GM12891 (cell line): ENCODE measurements at places on chromosomes 4 and X.

DNA sequence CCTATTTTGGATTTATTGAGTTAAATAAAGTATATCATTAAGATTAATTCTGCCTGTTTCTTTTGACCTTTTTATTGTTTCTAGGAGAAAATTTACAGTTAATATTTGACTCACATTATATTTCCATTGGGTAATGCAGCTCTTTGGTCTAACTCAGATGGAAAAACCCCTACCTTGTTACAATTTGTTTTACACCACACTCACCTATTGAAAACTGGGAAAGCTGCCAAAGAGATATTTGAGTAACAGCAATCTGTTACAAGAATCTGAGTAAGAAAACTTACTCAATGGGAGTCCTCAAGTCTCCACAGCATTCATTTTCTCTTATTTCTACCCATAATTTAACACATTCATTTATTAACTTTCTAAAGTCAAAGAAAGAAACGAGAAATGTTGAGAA, 108.0 kb upstream of the TLL1 start:
- DNase-seq = no peak

DNA sequence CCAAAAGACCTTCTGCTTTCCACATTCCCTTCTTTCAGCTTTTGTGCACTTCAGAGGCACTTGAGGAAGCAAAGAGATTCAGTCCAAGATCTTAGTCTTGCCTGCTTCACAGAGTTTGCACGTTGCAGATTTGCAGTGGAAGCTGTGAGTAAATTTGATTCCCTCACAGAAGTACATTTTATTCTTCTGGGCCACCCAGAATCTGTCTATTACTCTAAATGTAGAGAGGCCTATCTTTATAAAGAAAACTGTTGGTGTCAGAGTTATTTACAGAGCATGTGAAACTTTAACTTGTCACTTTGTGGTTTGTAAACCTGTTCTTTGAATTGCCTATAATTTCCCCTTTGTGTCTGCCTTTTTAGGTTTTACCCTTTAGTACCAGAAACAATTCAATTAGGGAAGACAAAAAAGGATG, 15.5 kb downstream of the SPRY1 start:
- no peak for DNase-seq

DNA sequence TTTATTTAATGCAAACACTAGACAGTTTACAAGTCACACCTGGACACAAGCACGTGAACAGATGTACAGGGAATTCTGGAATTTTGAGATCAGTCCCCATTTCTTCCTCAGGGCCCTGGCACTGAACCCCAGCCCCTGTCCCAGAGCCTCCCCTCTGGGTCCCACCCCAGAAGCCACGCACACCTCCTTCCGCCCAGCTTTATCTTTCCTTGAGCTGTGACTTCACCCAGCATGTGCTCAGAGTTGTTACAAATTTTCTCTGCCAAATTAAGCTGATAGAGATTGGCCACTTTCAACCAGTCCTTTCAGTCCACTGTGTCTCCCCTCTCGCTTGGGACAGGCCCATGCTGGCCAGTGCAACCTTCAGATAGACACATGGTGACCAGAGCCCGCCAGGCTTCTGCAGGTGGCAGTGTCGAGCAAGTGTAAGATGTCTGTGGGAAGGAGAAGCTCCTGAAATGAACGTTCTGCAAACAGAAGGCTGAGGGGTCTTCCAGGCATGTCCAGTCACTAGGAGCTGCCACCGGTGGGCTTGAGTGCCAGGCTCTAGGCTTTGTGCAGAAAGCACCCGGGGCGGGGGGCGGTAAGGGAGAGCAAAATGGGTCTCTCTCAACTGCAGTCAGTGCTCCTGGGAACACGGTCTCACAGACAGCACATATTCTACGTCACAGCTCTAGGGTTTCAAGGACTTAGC, 73.3 kb downstream of the MTMR1 start:
- no peak for DNase-seq

DNA sequence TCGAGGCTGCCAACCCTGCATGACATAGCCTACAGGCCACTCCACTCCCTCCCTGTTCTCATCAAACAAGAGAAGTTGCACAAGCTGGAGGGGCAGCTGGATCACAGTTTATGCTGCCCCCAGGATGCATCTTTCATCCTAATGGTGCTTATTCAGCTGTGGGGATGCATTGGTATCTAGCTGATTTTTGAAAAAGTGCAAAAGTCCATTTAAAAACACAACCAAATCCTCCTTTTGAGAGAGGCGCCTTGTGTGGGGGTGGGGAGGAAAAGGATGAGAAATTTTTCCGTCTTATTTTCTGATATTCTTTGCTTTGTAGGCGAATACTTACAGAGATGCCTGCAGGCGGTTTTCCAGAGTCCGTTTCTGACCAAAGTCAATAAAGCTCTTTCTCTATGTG, 276.4 kb upstream of the BOD1L1 start:
- DNase-seq = no peak

GRCh38 chrX:155070975-155071693, at the start of the genes BRCC3, CMC4 and MTCP1:
TSS of gene BRCC3 (plus strand) at chrX:155071508. CDS start at chrX:155071528, 20 bp downstream.
TSS of gene CMC4 (minus strand) at chrX:155071136. CDS start at chrX:155064023, 7,113 bp downstream.
TSS of gene MTCP1 (minus strand) at chrX:155071136. CDS start at chrX:155066010, 5,126 bp downstream.
- DNase-seq = peak; percentile 62

- no peak for DNase-seq
Observed at GRCh38 chrX:133290076-133290475, 71.9 kb upstream of the TFDP3 start.

- DNase-seq = no peak
Observed at GRCh38 chr4:154454710-154455109, 36.9 kb downstream of the DCHS2 start.

- no peak for DNase-seq
Observed at GRCh38 chrX:121876305-121876704, 828.9 kb downstream of the GLUD2 start.

- peak; percentile 45 for DNase-seq
Observed at GRCh38 chr4:37675587-37676290, 10.4 kb downstream of the RELL1 start.

DNA sequence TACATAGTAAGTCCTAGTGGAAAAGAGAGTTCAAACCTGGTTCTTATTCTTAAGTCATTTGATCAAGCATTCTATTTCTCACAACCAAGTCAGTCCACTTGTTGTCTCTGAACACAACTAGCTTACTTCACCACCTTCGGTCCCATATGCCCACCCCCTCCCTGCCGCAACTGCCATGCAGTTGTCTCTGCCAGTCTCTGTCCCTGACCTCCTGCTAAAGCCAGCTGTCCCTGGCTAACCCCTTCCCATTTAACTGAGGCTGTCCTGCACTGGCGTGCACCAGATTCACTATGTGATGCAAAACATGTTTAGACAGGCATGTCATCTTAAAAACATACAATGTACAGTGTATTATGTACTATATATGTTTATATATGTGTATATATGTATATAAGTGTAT, 12.7 kb downstream of the FRAS1 start:
- DNase-seq = no peak
